GM04504 (cell line): ENCODE measurements at places on chromosomes 3 and 15.

DNA sequence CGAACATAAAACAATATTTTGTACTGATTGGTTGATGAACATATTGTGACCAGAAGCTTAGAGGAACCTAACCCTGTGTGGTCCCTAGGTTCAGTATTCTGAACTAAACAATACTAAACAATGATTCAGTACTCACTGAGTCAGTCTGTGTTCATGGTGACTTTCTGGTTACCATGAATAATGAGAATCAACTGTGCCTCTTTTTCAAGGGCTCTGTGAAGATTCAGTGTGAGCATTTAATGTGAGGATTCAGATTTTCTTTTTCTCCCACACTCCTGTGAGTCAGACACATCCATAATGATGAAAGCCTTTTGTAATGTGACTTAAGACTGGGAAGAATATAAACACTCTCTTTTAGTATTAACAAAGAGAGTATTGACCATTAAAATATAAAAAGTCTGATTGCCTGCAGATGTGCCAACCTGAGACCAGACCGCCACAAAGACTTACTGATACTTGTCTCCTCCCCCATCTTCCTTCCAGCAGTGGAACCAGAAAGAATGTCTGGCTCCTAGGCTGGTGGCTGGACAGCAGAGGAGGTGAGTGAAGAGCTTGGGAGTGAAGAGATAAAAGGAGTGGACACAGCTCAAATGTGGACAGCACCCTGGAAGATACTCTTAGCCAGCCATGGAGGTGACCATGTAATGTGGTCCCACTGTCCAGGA lies 17.6 kb upstream of the ACTL6A start:
- peak; percentile 73 for DNase-seq

DNA sequence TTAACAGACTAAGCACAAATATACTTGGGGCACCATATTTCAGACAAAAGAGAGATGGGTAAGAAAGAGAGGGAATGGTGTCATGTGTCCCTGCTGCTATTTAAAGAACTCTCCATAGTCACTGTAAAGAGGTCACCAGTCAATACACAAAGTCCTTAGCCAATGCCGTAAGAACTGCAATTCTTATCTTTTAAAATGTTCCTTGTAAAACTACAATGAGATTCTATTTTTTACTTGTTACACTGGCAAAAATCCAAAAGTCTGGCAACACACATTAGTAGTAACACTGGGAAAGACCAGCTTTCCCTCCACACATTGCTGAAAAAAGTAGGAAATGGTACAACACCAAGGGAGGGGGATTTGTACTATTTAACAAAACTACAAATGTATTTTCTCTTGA lies 189.4 kb downstream of the TBC1D5 start:
- no peak for DNase-seq

DNA sequence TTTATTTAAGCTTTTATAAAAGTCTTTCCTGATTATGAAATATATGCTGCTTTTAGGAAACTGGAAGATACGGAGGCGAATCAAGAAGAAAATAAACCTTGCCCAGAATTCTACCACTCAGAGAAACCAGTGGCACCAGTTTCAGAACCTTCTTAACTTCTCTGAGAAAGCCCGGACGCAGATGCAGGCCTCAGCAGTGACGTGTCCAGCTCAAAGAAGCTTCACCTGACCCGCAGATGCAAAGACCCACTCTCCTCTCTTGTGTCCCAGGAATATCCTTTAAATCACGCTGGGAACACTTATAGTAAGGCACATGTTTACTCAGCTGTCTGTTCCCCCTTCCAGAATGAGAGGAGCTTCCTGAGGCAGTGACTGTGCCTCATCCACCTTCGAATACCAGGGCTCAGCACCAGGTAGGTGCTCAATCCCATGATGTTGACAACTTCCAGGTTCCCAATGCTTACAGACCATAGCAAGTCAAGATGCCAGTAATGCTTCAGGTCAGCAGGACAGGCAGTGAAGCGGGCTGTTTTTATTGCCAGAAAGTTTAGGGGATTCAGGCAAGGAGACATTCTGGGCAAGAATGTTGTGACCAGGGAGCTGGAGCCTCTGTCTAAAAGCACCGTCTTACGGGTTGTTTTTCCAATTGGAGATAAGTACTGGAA lies 39.9 kb upstream of the LDHAL6B start:
- DNase-seq = no peak

DNA sequence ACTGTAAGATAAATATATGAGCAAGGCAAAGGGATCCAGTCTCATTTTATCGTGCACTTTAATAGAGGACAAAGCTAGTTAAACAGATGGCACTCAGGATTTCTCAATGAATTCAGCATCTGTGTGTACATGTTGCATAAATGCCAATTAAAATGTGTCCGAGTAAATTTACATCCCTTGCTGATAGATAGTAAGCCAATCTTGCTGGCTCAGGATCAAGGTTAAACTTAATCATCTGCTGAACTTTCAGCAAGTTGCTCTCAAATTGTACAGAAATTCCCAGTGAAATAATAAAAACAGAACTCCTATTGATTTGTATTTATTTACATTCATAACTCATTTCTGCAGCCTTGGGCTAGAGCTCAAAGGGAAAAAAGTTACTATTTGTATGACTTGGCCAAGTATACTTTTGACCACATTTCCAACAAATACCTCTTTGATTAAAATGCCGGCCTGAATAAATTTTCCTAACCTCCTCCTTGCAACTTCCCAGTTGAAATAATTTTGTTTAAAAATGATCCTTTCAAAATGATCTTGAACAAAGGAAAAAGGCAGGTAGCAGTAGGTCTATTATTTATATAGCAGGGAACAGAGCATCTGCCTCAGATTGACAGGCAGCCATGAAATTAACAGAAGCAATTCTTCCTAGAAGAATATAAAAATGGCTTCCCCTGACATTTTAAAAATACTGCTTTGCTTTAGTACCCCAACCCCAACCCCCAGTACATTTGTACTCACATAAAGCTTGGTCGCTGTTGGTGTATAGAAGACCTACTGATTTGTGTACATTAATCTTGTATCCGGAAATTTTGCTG lies 1001.9 kb downstream of the ROBO1 start:
- peak; percentile 53 for DNase-seq

- DNase-seq = no peak
Measured at GRCh38 chr3:69113536-69113935, 8.9 kb downstream of the LMOD3 start.

DNA sequence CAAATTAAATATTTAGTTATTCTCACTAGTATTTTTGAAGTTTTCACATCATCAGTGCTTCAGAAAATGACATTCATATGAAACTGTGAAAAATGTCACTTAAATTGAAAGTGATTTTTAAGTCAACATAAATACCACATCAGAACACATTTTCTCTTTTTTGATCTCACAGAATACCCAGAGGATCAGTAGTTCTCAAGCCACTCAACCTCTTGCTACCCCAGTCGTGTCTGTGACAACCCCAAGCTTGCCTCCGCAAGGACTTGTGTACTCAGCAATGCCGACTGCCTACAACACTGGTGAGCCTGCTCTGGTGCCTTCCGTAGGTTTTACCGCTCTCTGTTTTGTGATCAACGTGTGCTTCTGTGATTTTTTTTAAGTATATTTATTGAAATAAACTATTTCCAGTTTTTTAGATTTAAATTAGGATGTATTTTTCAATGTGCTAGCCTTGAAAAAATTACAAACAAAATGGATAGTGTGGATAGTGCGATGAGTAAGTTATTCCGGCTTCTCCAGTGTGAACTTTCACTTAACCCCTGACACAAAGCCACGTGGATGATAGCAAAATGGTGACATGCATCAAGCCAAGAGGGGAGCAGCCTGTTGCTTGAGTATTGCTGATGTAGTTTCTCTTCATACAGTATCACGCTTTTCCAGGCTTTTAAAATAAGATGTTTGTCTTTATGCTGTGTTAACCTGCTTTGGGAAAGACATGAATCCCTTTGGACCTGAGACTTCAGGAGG lies 26.5 kb downstream of the LYSMD4 start:
- DNase-seq = no peak

DNA sequence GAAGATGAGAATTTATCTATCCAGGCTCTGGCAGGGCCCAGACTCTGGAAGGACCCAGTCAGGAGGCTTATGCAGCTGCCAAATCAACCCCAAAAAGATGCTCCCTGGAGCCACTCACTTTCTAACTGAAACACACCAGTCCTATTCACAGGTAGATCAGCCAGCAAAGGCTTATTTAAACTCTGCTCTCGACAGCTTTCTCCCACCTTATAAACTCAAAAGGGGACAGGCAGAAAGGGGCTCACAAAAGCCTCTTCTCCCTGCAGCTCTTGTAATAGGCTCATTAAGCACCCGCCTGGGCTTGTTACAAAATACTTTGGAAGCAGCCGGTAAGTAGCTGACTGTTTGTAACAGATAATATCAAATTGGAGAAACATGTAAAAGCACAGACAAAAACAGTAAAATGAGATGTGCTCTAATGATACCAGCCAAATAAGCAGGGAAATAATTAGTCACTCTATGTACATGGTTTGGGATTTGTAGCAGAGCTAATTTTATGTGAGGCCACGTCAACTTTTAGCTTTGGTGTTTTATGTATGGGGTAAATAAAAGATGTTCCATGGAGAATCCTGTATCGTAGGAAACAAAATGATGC lies 213.8 kb downstream of the NR2F2 start:
- no peak for DNase-seq

GRCh38 chr15:36769098-36769497 lies 189.7 kb downstream of the CDIN1 start:
- DNase-seq = no peak

GRCh38 chr15:48459571-48460442 lies 128.6 kb downstream of the DUT start:
- DNase-seq = peak; percentile 82

DNA sequence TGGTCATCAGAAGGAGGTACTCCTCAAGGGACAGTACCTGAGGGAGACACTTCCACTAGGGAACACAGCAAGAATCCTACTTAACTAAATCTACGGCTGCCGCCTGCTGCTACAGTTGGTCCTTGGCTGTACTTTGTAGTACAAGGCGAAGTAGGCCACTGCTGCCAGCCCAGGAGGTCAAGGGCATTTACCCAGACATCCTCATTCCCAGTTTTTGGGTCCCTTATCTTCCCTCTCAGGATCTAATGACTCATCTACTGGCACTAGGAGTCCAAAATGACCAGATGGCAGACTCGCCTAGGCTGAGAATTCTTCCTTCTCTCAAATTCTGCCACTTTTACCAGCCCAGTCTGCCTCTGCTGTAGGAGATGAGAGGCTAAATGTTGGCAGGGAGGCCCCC lies 27.1 kb upstream of the LAMP3 start:
- DNase-seq = no peak

DNA sequence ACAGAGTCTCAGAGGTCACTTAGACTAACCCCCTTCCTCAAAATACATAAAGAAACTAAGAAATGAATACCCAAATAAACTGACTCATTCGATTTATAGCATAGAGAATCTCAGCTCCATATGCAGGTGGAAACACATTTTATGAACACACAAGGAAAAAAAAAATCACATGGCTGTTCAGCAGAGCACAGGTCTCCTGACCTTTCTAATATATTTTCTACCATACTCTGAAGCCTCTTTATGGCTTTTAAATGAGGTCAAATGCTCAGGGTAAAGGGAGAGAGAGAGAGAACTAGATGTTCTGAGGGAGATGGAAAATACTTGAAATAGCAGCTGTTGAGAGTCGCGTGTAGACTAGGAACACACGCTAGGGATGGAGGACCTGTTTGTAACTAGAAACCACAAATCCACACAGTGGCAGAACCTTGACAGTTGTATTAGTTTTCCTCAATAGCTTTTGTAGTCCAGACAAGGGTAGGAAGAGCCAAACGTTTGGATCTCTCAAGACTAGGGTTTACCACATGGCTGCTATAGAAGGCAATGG lies 165.3 kb downstream of the FMN1 start:
- DNase-seq = no peak

GRCh38 chr3:105480768-105481167 lies 114.1 kb downstream of the ALCAM start:
- no peak for DNase-seq

- no peak for DNase-seq
Measured at GRCh38 chr15:52668133-52668532, 11.1 kb downstream of the ATOSA start.

DNA sequence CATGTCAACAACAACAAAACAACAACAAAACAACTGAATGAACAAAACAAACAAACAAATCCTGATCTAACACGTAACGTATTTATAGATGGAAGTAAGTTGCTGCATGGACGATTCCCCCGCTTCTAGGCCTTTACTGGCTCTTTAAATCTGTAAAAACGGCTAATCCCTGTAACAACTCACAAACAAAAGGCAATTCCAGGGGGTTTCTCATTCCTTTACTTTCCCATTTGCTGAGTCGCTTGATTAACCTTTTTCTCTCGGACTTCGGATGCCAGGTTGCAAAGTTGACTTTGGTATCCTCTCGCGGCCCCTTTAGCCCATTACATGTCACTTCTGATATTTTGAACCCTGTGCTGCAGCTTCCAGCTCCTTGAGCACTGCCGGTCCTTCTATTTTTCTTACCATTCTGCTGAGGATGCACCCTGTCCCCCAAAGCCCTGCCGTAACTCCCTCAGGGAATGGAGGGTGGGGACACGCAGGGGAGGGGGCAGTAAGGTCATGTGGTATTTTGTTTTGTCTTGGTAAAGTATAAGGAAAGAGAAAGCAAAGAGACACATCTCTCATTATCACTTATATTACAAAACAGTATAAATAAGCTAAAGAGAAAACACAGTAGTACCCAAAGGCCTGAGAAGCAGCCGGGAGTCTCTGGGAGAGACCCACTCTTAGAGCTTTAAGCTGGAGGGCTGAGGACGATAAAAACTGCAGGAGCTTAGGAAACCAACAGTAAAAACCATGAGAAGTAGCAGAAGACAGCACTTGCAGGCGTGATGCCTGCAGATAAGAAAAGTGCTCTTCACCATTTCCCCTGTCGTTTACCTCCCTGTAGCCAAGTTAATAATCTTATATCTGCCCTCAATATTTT lies 457.8 kb upstream of the ZNF717 start:
- DNase-seq = no peak
